ENCODE measurements at places on chromosomes 1 and 21.

- no peak for DNase-seq
Observed at GRCh38 chr1:155072531-155073289, 5.9 kb upstream of the EFNA3 start.

GRCh38 chr1:36836916-36837315, 197.4 kb downstream of the GRIK3 start:
- no peak for DNase-seq

GRCh38 chr1:69172003-69173000, 395.4 kb upstream of the LRRC7 start:
- no peak for DNase-seq

DNA sequence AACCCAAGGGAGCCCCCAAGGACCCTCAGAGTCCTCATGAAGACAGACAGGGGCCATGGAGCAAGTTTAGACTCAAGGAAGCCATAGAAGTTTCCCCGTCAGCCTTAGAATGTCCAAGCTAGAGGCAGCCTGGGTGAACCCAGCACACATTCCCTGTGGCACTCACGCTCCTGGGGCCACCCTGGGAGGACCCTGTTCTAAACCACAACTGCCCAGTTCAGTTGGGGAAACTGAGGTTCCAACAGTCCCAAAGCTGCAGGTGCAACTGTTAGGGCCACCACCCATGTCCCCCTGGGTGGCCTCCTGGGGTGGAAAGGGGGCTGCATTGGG, 9.3 kb downstream of the WNT3A start:
- no peak for DNase-seq

DNA sequence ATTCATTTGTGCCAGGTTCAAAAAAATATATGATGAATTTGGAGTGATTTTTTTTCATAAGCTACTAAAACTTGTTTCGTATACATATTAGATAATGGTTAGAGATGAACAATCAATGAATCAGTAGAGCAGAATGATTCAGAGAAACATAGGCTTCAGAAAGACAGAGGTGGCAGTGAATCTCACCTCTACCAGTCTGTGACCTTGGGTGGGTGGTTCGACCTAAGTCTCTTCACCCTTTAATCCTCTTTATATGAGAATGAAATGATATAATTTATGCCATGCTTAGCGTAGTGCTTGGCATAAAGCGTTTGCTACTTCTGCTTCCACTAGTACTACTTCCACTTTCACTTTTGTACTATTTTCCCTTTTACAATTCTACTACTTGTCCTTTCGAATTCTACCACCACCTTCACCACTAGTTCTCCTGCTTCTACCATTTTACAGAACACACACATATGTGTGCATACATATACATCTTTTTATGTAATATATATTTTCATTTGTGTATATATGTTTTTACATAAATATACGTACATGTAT, 45.1 kb downstream of the FYB2 start:
- DNase-seq: no peak
